ENCODE measurements at places on chromosomes 5 and 9. TPM values are rescaled to one million over a fixed set of nuclear protein-coding genes. Genes with fewer than 3 reads are reported as not detected.

The STARD4 gene
- total RNA-seq, result 41.4 TPM

The SLC4A9 gene
- under 0.01 TPM for total RNA-seq

The CER1 gene
- total RNA-seq, result not detected

The NTNG2 gene
- total RNA-seq, result under 0.01 TPM

The ANGPTL2 gene
- total RNA-seq, result 14.6 TPM

The CD14 gene
- total RNA-seq, result 3.2 TPM

The AGXT2 gene
- not detected for total RNA-seq

The CDKN2A gene
- 5.4 TPM for total RNA-seq

The IFNA2 gene
- not detected for total RNA-seq

The PCDHGB7 gene
- 12.3 TPM for total RNA-seq

The RUSC2 gene
- 27.9 TPM for total RNA-seq

The CNTNAP3B gene
- 361 TPM for total RNA-seq

The GLT6D1 gene
- not detected for total RNA-seq

The TLR4 gene
- 211 TPM for total RNA-seq

The C9 gene
- 0.57 TPM for total RNA-seq

The GALT gene
- 33.9 TPM for total RNA-seq

The FOXI1 gene
- total RNA-seq, result not detected

The CCDC180 gene
- total RNA-seq, result 0.32 TPM

The EQTN gene
- total RNA-seq, result not detected

Measured in bladder microvascular endothelial cell (primary cell).